ENCODE measurements at places on chromosomes 5 and 9.

- no peak for DNase-seq
These were observed 191.6 kb upstream of the MSX2 start for GRCh38 chr5:174532455-174533453.

DNA sequence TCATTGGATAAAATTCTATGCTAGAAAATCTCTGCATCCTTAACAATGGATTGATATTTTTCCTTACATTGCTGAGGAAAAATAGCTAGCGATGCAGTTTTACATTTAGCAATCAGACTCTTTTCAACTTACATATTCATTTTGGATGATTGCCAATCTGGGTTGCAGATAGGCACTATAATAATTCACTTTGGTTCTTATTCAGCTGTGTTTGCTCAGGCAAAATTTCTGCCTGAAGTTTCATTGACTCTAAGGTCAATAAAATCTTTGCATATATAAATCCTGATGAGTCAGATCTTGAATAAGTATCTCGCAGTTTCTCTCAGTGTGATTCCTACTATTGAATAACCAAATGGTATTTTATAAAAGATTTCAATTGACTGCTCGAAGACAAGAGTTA, 1105.8 kb downstream of the CDH18 start:
- no peak for DNase-seq

DNA sequence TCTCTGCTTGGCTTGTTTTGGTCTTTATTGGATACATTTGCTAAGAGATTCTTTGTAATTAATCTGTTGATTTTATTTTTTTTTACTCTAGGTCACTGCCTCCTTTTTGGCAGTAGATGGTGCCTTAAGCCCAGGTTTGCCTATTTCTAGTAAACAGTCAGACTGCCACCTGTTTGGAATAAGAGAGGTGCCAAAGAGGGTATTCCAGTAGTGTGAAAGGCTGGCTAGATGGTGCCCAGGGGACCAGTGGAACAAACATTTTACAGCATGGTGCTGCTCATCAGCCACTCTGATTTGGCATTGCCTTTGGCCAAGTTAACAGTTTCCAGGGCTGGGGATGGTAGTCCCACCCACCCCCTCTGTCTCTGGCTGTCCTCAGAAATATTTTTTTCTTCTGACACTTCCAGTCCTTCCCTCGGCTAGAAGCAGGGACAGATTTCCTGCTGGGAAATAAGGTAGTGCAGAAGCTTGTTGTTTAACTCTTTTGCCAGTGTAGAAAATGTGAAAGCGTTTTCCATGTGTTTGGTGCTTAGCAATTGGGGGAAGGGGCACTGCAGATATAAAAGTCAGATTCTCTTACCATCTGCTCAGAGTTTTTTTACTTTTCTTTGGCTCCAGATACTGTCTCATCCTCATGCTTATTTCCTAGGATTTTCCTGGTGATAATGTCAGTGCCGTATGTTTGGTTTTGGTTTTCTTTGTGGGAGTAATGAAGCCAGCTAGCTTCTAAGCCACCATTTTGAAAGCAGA, 36.6 kb upstream of the FBXL7 start:
- no peak for DNase-seq

GRCh38 chr5:378301-378891, 56.9 kb downstream of the AHRR start:
- no peak for DNase-seq

GRCh38 chr9:20880271-20880670, 151.2 kb downstream of the HACD4 start:
- DNase-seq, result no peak

DNA sequence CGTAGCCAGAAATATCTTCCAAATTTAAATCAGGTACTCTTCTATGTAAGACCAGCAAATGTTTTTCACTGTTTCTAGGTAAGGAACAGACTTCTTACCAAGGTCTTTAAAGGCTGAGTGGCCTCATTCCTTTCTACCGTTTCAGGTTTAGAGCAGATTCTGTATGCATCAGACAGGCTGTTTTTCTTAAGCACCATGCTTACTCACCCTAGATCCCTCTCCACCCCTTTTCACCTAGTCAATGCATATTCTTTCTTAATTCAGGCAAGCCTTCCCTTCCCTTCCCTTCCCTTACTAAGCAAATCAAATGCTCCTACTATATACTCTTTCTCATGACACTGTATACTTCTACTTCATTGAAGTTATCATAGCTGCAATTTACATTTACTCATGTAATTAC, 70.7 kb downstream of the RFX3 start:
- DNase-seq, result no peak

GRCh38 chr9:126158588-126159429, 167.8 kb upstream of the MVB12B start:
- no peak for DNase-seq

DNA sequence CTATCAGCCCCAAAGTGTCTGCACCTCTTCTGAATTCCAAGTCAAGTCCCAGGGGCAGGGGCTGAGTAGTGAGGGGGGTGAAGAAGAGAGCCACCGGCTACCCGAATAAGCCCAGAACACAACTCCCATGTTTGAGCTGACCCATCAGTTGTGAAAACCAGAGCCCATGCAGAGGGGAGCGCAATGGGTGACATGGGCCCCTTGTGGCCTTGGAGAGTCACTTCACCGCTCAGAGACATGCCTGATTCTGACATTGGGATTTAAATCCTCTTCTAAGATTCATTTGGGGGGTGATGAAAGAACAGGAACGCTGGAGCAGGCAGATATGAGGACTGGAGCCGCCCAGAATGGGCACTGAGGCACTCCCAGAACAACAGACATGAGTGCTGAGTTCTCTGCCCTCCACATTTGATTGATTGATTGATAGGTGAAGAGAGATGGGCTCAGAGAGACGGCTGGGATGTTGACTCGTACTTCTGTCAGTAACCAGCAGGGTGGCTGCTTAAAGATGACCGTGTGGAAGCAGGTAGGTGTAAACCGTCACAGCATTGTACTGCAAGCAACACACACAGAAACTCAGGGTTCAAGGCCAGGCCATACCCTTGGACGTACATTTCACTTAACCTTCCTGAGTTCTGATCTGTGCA, 74.3 kb downstream of the GPR21 start:
- no peak for DNase-seq

DNA sequence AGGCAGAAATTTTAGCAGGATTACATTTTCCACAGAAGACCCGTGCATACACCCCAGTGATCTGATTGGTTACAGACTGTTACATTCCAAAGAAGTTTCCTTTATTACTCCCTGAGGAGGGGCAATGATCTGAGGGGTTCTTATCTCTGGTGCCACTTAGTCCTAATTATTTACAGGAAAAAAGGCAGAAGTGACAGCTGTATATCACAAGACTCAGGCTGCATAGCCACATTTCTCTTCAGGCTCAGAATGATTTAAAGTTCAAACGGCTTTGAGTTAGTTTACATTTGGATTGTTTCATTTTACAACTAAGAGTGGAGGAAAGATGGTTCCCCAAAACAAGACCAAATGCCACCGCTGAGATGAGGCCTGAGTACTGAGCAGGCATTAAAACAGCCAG, 17.3 kb downstream of the NAIF1 start:
- DNase-seq, result no peak

DNA sequence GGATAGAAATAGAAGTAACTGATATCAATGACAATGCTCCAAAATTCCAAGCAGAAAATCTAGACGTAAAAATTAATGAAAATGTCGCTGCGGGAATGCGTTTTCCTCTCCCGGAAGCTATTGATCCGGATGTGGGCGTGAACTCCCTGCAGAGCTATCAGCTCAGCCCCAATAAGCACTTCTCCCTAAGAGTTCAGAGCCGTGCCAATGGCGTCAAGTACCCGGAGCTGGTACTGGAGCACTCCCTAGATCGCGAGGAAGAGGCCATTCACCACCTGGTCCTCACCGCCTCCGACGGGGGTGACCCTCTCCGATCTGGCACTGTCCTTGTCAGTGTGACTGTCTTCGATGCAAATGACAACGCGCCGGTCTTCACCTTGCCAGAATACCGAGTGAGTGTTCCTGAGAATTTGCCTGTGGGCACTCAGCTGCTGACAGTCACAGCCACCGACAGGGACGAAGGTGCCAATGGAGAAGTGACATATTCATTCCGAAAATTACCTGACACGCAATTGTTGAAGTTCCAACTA, 818 bp downstream of the PCDHGA10 start:
- no peak for DNase-seq
